ENCODE measurements at places on chromosomes 3 and 15. TPM values are rescaled to one million over a fixed set of nuclear protein-coding genes. Genes with fewer than 3 reads are reported as not detected.
A peak's percentile ranks its signal among the peaks of the same experiment; 100 is the strongest.

GPR87 gene
- not detected for total RNA-seq

TRIP4 gene
- total RNA-seq, result 13.5 TPM

MESP2 gene
- total RNA-seq, result 0.27 TPM

RASL12 gene
- not detected for total RNA-seq

SIDT1 gene
- total RNA-seq, result 0.13 TPM

ST8SIA2 gene
- 0.13 TPM for total RNA-seq

IL17RB gene
- total RNA-seq, result not detected

SKOR1 gene
- not detected for total RNA-seq

CD96 gene
- total RNA-seq, result 60.5 TPM

TMC3 gene
- total RNA-seq, result not detected

ALAS1 gene
- total RNA-seq, result 103 TPM

DUOX2 gene
- 0.03 TPM for total RNA-seq

ACAN gene
- total RNA-seq, result 0.77 TPM

DNA sequence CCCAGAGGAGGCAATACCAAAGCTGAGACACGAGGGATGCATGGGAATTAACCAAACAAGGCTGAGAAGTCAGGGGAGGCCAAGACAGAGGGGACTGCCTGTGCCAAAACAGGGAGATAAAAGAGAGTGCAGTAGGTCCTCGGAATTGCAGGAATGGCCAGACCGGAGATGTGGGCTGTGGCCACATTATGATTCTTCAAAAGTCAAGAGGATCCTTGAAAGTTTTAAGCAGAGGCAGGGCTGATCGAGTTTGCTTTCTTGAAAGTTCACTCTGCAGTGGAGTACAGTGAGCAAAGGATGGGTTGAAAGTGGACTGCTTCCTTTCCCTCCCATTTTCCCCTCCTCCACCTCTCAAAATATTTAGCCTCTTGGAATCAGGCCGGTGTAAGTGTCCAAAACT, 73.9 kb upstream of the ADAMTS9 start:
- DNase-seq, result no peak

DNA sequence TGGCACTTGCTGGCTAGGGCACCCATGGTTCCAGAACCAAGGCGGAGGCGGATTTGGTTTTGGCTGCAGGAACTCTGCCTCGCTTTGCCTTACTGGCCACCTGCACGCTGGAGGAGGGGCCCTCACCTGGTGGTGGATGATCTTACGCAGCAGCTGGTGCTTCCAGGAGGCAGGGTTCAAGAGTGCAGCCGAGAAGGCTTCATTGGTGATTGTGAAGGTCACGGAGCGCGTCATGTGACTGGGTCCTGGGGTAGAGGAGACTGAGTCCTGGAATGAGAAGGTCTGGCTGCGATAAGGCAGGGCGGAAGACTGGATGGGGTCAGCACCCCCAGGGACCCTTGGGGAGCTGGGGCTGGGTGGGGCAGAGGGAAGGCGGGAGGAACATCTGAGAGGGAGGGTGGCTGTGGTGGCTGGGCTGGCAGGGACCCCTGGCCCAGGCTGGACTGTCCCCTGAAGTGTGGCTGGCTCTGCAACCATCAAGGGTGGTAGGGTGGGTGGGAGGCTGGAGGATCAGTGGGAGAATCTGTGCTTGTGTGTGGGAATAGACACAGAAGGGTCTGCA, 25.8 kb upstream of the GOLGA6C start:
- no peak for DNase-seq

- DNase-seq, result no peak
Observed at GRCh38 chr15:81184188-81184587, 12.5 kb upstream of the IL16 start.

- no peak for DNase-seq
Observed at GRCh38 chr3:69531576-69532546, 146.0 kb upstream of the FRMD4B start.

DNA sequence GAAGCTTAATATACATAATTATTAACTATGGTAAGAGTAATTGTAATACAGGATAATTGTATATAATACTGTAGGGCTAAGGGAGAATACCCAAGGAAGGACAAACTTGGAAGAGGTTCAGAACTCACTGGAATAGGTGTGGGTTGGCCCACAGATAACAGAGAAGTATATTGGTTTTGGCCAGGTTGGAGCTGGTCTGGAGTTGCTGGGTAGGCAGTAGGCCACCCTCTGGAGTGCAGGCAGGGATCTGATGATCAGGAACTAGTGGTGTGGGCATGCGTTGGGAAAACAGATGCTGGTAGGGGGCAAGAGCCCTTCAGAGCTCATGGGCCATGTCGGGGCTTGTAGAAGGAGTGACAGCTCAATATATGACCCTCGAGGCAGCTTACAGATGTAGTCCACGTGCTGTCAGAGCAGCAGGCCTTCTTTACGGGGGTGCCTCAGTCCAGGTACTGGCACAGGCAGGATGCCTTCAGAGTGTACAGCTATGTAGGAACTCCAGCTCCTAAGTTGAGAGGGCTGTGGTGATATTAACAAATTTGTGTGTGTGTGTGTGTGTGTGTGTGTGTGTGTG, 12.4 kb downstream of the IREB2 start:
- no peak for DNase-seq

DNA sequence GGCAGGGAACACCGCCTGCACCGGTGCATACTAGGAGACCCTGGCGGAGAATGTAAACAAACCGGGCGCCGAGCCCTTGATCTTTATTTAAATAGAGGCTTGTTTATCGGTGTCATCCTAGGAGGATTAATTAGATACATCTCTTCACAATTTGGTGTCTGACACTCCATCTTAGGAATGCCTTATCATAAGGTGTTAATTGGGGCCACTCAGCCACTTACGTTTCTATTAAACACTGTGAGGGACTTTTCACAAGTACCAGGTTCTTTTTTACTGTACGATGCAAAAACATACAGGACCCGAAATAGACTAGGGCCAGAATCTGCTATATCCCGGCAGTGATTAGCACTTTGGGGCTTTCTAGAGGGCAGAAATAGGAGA, 8.0 kb downstream of the EOMES start:
- no peak for DNase-seq

DNA sequence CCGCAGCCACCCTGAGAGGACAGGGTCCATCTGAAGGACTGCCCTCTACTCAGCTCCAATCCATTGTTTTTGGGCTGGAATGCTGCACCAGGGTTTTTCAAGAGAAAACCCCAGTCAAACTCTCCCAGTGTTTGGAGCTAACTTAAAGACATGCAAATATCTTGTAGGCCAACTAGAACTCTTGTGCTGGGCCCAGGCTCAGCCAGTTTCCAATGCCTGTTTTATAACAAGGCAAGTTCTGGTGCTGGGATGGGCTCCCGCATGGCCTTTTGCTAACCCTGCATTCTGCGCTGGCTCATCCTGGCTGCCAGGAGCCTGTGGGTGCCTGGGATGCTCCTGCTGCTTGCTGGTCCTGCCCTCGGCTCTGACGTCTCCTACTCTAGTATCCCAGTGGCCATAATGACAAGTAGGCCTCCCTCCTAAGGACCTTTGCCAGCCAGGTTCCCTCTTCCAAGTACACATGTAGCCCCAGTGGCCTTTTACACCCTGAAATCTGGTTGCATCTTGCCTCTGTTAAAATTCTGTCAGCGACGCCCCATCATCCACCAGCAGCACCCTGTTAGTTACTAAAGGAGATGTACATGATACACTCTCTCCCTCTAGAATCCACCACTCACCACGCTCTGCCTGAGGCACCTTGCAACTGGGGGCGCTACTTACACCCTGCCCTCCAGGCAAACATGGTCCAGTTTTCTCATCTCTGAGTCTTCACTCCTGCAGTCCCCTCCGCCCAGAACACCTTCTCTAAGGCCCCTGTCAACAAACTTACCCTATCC, 30.5 kb upstream of the RAB6B start:
- DNase-seq, result no peak

- no peak for DNase-seq
Observed at GRCh38 chr3:80914854-80915253, 846.6 kb downstream of the GBE1 start.

DNA sequence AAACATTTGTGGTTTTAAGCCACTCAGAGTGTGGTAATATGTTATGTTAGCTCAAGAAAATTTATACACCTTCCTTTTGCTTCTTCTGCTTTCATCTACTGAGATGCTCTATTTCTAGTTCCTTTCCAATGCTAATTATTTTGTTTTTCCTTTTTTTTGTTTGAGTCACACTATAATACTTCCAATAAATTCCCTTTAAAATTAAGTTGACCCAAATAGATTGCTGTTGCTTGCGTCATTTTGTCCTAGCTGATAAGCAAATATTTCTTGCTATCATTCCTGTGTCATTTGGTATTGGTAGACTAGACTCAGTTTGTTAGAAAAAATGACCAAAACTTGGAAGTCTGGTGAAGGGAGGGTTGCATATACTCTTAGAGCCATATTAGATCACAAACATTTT, 437.0 kb upstream of the CNTN6 start:
- no peak for DNase-seq

GRCh38 chr3:73324203-73325155, 263.0 kb downstream of the EBLN2 start:
- DNase-seq, result no peak

GRCh38 chr3:69647511-69648110, 91.7 kb upstream of the MITF start:
- no peak for DNase-seq

- no peak for DNase-seq
Observed at GRCh38 chr3:4831580-4831950, 147.7 kb upstream of the BHLHE40 start.

- DNase-seq, result no peak
Observed at GRCh38 chr15:89883518-89883917, 10.3 kb downstream of the AP3S2 start.

DNA sequence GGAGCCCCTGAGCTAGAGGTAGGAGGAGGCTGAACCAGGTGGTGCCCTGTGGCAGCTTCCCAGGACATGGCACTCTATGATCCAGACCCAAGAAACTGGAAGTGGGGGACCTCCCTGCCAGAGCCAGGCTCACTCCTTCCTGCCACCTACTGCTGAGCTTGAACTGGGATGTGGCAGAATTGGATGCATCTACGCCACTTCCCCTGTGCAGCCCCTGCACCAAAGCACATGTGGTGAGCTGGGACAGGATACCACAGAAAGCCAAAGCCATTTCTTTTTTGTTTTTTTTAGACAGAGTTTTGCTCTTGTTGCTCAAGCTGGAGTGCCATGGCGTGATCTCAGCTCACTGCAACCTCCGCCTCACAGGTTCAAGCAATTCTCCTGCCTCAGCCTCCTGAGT, 518.0 kb upstream of the PPP2R3A start:
- DNase-seq, result no peak

- no peak for DNase-seq
Observed at GRCh38 chr3:189249987-189250386, 78.2 kb downstream of the TPRG1 start.

GRCh38 chr3:124383051-124383450, 347.2 kb upstream of the UMPS start:
- DNase-seq, result no peak

DNA sequence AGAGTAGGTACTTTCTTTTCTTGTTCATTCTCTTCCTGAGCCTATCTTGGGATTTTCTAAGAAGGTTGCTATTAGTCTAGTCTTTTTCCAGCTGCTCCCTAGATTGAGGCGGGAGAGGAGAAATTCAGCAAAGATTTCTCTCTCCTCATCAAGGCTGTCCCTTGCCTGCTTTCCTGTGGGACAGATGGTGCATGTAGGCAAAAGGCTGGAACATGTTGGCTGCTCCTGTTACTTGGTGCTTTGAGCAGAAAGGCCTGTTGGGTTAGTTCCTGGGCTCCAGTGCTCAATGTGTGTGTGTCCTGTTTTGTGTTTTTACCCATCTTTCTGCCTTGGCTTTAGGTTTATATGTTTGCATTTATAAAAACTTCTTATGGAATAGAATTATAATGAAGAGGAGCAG, 9.1 kb upstream of the SNRPN start:
- no peak for DNase-seq

DNA sequence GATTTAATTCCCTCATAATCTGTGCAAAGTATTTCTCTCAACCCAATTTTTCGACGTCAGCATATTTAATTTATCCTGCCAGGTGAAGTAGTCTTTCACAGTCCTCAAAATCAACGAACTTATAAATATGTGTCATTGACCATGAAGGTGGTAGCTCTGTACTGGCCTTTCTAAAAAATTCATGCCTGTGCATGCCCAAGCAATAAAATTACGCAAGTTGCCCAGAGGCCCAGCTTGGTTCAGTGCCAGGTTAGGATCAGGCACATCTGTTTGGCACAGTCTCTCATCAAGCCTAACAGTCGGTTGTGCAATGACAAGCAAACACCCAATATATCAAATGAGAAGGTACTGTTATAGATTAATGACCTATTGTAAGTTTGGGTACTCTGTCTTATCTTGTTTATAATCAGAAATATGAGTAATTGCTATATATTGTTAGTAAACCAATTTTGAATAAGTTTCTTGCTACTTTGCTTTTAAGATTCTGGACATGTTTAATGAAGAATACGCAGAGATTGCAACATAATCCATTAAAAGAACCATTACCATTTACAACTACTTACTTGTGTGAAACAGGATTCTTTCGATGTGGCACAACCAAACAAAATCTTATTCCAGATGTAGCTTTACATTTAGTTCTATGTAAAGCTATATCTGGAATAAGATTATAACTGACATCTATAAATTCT, 159.0 kb upstream of the IL12A start:
- DNase-seq, result peak; percentile 63

DNA sequence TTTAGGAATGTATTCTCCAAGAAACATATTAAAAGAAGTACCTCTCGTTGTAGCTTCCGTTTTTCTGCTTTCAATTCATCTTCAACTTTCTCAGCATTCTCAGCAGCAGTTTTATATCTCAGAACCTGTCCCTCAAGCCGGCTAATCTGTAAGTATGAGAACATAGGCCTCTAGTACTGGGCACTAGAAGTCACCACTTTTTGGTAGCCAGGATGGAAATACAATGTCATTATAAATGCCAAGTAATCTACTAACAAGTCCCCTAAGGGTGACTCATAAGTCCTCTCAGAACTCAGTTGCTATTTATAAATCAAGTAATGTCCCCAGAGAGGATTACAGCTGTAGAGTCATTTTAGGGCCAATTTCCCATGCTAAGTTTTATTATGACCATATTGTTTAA, 61.1 kb downstream of the MLH1 start:
- no peak for DNase-seq

- DNase-seq, result no peak
Observed at GRCh38 chr15:51878446-51879386, 49.3 kb downstream of the TMOD3 start.

- no peak for DNase-seq
Observed at GRCh38 chr3:47337656-47338055, 43.2 kb upstream of the PTPN23 start.

- DNase-seq, result no peak
Observed at GRCh38 chr3:114034211-114034610, 22.1 kb downstream of the CCDC191 start.
